CD4-positive, alpha-beta T cell treated with Interleukin-2 at 100 ng/mL for 4 hours (primary cell): ENCODE measurements at places on chromosomes 1 and 21.

DNA sequence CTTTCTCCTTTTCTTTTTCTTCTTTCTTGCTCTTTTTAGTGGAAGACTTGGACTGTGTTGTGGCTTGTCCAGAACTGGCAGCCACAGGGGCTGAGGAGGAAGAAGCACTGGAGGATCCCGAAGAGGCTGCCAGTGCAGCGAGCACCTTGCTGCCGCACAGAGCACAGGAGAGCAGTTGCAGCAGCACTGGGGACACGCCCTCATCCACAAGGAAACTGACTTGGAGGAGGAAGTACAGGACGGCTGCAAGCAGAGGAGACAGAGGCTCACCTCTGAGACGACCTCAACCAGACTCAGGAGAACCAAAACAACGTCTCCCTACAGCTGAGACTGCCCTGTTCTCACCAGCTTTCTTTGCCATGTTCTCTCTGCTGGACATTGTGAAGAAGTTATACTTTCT lies 88.9 kb downstream of the UBR4 start:
- no peak for DNase-seq

DNA sequence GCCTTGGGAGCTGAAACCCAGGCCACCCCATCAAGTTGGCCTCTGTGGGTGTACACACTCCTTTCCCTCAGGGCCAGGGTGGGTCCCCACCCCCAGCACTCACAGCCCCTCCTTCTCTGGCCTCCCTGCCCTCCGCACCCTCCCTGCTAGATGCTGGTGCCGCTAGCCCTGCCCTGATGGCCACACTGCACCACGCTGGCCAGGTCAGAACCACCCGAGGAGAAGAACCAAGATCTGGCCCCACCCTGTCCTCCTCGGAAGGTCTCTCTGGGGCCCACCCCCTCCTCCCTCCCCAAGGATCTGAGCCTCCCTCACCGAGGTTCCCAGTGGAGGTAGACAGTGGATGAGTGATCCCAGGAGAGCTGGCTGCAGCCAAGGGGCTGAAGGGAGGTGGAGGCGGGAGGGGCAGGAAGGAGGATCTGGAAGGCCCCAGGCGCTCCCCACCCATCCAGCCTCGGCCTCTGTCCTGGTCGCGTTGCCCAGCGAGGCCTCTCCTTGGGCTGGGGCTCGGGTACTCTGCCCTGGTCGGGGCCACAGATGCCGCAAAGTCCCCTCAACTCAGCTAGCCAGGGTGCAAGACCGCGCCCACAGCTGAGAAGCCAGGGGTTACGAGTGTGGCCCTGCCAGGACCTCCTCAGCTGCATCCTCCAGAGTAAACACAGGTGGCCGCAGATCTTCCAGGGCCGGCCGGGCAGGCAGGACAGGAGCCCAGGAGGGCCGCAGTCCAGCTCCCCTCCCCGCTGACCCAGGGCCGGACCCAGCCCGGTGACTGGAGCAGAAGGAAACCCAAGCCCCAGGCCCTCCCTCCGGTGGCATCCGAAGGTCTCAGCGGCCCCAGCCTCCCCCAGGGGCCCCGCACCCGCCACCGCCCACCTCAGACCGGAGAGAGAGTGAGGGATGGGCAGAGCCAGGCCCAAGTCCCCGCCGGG lies 5.2 kb downstream of the B3GALT6 start:
- DNase-seq = no peak

DNA sequence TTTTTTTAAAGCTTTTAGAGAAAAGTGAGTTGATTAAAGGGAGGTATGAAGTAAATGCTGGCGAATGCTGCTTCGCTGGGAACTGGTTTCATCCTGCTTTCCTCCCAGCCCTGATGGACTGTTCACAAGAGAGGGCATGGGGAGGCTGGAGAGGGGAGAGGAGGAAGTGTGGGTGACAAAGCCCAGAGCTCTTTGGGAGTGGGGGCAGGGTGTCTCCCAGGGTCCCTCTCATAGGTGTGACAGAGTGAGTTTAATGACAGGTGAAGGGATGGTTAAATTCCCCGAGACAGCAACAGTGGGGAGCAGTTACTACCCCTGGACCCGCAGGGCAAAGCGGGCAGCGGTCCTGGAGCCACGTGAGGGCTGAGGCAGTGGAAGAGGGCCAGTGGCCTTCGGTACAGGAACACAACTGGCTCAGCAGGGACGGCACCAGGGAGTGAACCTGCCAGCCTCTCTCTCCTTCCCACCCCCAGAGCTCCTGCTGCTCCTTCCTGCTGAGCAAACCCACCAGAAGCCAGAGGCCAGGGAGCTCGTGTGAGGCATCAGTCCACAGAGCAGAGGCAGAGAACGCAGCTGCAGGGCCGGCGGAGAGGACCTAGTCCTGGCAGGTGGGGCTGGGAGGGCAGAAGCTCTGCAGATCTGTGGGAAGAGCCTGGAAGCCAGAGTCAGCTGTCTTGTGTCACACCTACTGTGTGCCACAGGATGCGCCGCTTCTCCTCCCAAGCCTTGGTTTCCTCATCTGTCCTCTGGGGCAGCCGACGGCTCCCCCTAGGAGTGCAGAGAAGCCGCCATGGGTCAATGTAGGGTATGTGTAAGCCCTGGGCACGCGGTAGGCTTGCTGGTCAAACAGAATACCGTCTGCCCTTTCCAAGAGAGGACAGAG lies 20.9 kb upstream of the LRP8 start:
- no peak for DNase-seq

DNA sequence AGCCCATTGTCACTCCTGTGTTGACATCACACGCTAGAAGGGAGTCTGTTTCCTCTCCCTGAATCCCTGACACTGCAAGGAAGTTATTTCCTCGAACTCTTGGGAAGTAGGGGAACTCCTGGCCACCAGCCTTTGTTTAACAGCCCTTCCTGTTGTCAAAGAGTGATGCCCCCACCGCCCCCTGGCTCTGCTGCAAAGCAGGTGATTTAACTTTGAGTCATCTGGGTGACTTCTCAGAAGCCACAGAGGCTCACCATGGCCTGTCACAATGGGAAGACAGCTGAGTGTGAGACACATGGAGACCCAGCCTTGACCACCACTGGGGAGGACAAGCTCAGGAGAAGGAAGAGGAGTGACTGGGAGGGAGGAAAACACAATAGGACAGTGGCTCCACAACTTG lies 182.8 kb downstream of the PSMG1 start:
- DNase-seq = no peak
